ENCODE measurements at places on chromosomes 1 and 21.

- no peak for DNase-seq
These were observed 64.2 kb downstream of the SELENOF start for GRCh38 chr1:86849756-86850155.

- DNase-seq: no peak
These were observed 37.2 kb upstream of the ETS2 start for GRCh38 chr21:38768471-38769063.

- DNase-seq: no peak
These were observed 31.8 kb downstream of the USP25 start for GRCh38 chr21:15761507-15762100.

DNA sequence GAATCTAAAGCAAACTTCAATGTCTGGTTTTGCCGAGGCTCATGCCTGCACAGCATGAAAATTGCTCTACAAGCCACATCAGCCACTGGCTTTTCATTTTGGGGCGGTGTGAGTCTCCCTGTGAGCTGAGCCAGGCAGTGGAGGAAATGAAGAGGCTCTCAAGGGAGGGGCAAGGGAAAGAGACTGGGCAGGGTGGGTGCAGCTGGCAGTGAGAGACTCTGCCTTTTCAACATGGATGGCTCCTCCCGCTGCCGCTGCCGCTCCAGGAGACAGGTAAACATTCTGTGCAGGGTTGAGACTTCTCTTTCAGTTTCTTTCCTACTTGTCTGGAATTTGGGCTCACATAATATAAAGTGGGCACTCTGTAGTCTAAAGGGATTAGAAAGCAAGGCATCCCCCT lies 11.3 kb upstream of the CTSE start:
- no peak for DNase-seq

- DNase-seq: no peak
These were observed at the start of gene PDE4B for GRCh38 chr1:65792669-65793358. PDE4B (plus strand) TSS chr1:65792895.

- DNase-seq: no peak
These were observed 9.5 kb downstream of the SH3BGRL3 start for GRCh38 chr1:26289158-26290059.

- no peak for DNase-seq
These were observed 170.5 kb upstream of the FGGY start for GRCh38 chr1:59126366-59126765.

- DNase-seq: no peak
These were observed 111.3 kb upstream of the SAMSN1 start for GRCh38 chr21:14657241-14658008.

DNA sequence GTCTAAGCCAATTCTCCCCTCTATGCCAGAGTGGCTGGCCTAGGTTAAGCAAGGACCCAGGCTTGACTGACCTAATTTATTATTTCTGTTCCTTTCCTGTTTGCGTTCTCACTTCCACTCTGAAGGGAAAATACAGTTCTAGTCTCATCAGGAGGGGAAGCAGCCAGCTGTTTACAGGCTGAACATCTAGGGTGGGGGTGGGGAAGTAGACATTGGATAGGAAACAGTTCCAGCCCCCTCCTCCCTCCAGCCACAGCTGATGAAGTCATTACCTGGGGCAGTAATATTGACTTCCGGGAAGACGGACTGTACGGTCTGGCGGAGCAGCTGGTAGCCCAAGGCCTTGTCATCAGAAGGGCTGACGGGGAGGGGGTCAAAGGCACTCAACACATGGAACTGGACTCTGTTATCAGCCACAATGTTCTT lies 17.6 kb downstream of the PM20D1 start:
- DNase-seq: no peak

DNA sequence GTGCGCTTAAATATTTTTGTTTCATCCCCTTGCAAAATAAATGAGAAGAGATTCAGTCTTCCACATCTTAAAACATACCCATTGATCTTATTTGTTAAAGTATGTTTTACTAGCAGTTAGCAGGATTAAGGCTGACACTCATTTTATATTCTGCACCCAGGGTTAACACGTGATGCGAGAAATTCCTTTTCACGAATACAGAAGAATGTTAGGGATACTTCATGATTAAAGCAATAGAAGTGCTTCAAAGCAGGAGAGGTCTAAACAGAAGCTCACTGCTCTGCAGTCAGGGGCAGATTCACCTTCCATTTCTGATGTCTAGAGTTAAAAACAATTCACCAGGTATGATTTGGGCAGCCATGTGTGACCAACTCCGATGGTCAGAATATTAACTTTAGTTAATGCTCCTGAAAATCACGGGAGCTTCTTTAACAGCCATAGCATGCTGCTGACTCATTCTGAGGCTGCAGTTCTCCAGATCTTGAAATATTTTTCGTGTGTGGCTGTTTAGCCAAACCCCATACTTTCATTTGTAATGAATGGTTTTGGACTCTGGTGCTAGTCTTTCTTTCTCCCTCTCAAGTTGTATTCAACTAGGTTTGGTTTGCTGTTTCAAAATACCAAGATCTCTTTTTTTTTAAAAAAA lies 19.7 kb downstream of the BCAR3 start:
- no peak for DNase-seq

DNA sequence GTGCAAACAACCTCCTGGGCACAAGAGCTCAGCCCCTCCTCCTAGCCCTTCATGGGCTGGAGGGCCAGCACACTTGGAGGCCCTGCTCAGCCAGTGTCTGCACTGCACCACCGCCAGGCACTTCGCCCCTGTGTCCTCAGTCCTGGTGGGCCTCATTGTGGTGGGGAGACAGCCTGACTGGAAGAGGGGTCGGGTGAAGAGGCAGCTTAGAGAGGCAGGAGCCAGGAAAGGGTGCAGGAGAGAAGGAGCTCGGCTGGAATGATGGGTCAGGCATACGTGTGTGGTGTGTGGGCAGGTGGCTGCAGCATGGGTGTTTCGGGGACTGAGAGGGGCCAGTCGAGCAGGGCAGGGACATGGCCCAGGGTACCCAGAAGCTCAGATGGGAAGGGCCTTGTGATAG lies 4.1 kb downstream of the WNT3A start:
- no peak for DNase-seq

DNA sequence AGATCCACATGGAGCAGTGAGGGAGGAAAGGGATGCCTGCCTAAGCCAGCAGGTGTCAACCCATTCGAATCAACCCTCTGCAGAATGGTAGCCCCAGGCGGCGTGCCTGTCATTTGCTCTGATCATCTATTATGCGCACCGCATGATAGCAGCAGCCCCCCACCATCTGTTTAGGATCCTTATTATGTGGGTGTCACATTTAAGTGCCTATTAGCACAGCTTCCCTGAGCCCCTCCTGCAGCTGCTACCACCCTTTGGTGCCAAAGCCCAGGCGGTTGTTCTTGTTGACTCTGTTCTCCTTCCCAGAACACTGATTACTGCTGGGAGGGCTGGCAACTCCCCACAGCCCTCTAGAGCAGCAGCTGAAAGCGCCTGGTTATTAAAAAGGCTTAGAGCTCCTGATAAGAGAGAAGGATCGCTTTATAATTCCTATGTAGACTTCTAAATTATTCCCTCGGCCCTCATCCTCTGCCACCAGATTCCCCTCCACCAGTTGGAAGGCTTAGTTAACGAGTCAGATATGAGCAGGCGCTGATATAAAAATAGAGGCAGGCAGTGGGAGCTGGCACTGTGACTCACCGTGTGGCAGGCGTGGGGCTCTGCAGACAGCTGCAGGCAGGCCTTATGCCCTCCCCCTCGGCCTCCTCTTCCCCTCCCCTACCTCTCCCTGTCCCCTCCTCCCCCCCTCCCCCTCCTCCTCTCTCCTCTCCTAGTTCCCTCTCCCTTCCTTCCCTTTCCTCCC lies 23.0 kb downstream of the ACTA1 start:
- no peak for DNase-seq

GRCh38 chr1:58670181-58670580 lies 29.7 kb downstream of the MYSM1 start:
- DNase-seq: no peak

DNA sequence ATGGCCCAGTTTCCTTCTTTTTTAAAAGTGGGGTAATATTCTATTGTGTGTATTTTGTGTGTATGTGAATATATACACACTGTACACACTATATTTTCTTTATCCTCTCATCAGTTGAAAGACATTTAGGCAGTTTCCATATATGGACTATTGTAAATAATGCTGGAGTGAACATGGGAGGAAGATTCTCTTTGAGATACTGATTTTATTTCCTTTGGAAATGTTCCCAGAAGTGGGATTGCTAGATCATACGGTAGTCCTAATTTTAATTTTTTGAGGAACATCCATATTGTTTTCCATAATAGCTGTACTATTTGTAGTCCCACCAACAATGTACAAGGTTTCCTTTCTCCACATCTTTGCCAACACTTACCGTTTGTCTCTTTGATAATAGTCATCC lies 51.0 kb downstream of the F3 start:
- no peak for DNase-seq

- DNase-seq: no peak
These were observed 14.3 kb downstream of the PROK1 start for GRCh38 chr1:110465038-110465813.

DNA sequence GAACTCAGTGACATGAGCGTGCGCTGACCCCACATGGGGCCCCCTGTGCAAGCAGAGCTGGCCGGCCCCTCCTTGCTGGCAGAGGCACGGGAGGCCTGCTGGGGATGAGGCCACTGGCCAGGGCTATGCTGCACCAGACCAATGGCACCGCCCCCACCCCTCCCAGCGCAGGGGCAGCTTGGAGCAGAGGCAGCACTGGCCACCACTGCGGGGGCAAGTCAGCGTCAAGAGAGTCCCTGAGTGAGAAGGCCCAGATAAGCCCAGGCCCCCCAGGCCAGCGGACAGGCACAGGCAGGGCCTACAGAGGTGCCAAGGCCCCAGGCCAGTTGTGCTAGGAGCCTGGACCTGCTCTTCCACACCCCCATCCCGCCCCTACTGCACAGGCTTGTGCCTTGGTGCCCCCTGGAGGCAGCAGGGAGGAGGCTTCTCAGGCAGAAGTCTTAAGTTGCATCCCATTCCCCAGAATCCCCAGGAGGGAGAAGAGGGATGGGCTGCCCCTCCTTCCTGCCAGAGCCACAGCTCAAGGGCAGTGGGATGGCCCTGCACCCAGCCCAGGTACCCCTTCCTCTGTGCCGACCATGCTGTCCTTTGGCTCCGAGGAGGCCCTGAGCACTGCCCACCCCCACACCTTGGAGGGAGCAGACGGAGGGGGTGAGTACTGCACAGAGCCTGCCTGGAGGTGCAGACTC lies 35.8 kb downstream of the EPHX1 start:
- DNase-seq: no peak

DNA sequence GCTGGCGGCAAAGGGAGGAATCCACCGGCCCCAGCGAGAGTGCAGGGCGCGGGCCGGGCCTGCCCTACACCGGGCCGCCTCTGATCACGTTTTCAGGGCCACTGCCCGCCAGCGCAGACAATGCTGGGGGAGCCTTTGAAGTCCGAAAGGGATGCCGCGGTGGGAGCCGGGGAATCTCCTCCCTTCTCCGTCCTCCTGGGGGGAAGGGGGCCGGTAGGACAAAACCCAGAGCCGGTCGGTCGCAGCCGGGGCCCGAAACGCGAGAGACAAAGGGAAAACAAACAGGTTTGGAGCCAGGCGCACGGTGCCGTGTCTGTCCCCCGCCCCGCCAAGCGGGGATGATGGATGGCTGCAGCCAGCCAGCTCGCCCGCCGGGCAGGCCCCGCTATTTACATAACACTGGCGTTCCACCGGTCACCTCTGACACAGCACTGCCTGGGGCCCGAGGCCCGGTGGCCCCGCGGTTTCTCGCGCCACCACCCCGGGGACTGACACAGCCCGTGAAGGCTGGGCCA lies 92.0 kb downstream of the CASZ1 start:
- no peak for DNase-seq

- peak; percentile 7 for DNase-seq
These were observed 108.9 kb downstream of the LBR start for GRCh38 chr1:225318706-225319575.

- no peak for DNase-seq
These were observed 636 bp upstream of the YRDC start for GRCh38 chr1:37808369-37809319.

- no peak for DNase-seq
These were observed 24.4 kb downstream of the CAP1 start for GRCh38 chr1:40064797-40065499.

DNA sequence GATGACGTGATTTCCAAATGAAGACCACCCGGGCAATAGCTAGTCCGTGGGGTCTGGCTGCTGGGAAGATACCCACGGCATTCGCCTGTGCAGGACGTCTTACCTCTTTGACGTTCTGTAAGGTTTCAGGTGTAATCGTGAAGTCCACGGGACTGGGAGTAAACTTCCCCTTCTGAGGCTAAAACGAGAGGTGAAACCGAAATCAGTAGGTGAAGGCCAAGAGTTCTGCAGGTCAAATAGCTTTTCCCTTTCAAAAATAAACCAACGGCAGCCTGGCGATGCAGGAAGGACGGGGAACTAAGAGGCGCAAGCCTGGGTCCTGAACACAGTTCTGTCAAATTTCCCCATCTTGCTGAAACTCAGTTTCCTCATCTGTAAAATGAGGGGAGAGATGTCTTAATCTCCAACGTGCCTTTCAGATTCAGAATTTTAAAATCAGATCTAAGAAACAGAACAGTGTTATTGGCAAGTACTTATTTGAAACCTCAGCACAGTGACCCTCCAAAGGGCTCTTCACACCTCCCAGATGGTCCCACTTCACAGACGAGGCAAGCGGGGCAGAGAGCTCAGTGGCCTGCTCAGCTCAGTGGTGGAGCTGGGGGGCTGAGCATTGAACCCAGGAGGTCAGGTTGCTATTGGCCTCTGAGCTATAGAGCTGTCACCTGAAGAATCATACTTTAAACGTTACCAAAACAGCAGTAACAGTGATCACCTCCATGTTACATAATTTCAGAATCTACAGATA lies 34.7 kb downstream of the VPS26C start:
- DNase-seq: no peak

DNA sequence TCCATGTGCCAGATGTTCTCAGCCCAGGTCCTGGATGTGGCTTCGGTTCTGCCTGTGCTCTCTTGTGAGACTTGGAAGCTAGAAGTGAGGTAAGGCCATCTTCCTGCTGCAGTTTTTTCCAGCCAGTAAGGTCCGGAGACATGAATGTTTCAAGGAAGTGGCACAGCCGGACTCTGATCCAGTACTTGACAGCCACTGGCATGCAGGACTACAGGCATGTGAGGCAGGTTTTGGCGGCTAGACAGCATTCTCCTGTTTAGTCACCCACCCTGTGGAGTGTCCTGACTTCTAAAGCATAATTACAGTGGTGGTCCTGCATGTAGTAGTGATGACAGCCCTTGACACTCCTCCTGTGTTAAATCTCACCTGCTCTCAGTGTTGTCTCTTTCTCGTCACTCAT lies 72.3 kb downstream of the TNFSF4 start:
- DNase-seq: no peak

GRCh38 chr1:228359613-228360532 lies 46.8 kb downstream of the TRIM11 start:
- no peak for DNase-seq

GRCh38 chr1:47650611-47651010 lies 212.8 kb downstream of the FOXD2 start:
- no peak for DNase-seq

DNA sequence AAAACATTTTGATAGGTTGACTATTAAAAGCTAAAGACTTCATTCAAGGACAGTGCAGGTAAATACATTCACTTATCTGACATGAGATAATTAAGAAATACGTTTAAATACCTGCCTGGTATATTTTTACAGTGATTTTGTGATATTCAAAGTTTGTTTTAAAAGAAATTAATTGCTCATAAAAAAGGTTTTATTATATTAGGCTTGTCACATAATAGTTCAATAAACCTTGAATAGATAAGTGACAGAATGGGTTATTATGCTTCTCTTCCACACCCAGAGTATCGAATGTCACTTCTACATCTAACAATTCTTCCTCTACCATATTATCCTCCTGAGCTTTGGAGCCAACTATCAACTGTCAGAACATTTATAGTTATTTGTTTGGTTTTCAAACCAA lies 60.0 kb downstream of the LTN1 start:
- no peak for DNase-seq
